ENCODE measurements at places on chromosomes 12 and 14.
A peak's percentile ranks its signal among the peaks of the same experiment; 100 is the strongest.

- DNase-seq: no peak
Observed at GRCh38 chr12:103399986-103400385, 95.8 kb downstream of the C12orf42 start.

DNA sequence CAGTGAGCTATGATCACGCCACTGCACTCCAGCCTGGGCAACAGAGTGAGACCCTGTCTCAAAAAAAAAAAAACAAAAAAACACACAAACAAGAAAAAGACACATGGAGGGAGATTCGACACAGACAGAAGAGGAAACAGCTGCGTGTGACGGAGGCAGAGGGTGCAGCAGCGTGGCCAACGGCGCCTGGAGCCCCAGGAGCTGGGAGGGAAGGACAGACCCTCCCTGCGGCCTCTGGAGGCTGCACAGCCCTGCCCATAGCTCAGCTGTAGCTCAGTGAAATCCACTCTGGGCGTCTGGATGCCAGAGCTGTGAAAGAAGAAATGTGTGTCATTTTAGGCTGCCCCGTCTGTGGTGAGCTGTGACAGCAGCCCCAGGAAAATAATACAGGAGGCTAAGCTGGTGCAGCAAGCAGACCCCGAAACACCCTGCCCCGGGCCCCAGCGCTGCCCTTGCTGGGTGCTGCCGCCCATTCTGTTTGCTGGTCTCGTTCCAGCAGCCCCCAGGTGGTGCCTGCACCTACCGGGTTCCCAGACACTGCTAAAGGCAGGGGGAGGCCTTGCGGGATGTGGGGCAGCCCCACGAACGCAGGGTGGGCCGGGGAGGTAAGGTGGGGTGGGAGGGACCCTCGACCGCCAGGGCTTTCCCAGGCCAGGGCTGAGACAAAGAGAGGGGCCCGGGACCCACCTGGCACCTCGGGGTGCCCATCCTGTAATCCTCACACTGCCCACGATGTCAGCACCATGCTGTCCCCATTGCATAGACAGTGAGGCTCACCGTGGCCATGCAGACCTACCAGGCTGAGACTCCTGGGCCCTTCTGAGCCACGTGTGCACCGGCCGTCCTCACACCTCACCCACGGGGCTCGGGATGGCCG lies 21.2 kb downstream of the GALNT9 start:
- DNase-seq: no peak

DNA sequence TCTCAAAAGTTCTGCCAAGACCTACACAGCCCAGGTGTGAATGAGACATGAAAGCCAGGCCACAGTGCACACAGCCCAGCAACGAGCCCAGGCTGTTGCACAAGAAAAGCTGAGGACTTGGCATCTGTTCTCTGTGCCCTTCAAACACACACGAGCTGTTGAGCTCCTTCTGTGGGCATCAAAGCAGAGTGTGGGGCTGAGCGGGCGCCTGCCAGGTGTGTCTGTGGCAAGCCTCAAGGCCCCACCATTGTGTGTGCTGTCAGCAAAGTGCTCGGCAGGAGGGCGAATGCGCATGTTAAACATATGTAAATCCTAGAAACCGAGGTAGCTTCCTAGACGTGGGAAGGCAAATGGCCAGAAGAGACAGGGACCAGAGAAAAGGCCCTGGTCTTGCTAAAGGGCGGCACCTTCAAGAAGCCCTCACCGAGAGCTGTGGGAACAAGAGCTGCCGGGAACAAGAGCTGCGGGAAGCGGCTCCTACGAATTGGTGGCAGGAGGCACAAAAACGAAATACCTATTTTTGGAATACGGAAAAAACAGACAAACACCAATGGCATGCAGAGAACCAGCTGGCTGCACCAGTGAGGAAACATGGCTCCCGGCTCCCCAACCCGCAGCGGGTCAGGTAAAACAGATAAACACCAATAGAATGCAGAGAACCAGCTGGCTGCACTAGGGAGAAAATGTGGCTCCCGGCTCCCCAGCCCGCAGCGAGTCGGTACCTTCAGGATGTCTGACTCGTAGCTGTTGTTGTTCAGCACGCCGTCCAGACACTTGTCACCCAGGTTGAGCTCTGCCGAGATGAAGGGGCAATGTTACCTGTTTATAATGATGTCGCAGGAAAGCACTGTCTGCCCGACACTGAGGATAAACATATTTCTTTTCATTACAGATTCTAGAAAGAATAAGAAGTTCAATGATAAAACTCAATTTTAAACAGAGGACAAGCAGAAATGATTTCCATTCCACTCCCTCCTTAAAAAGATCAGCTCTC lies 19.0 kb upstream of the GOLGA3 start:
- DNase-seq: no peak

DNA sequence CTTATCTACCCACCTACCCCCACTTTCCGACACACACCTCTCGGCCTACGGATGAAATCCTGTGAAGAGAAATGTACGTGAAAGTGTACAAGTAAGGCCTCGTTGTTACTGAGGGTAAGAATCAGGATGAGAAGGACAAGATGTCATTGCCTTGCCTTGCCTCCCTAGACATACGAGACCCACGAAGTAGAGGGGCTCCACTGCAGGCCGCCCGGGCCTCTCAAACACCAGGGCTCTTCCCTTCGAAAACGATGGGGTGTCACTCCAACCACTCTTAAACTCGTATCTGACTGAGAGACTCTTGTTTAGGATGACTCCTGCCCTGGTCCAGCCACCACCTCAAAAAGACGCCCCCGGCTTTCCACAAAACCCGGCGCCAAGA lies 498 bp downstream of the RACGAP1 start:
- DNase-seq: no peak

DNA sequence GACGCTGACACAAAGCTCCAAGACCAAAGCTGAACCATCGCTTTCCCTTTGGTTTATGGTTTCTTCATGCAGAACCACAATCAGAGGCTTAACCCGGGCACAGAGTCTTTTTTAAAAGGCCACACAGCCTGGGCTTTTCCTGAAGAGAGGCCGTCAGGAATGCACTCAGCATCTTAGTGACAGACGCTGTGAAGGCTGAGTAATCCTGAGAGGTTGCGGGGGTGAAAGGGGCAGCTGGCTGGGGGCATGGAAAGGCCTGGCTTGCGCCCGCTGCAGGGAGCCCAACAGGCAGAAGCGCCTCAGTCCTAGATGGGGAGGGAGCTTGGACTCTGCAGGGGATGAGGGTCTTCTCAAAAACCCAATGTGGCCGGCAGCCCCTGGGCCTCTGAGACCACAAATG lies 13.6 kb downstream of the CTDSP2 start:
- DNase-seq: no peak

GRCh38 chr12:103778781-103779180 lies 62.3 kb downstream of the NT5DC3 start:
- no peak for DNase-seq

- DNase-seq: peak; percentile 2
Observed at GRCh38 chr12:29783773-29784666, at the start of gene TMTC1. TMTC1 (minus strand) TSS chr12:29783942; CDS start chr12:29783751, 191 bp downstream.

DNA sequence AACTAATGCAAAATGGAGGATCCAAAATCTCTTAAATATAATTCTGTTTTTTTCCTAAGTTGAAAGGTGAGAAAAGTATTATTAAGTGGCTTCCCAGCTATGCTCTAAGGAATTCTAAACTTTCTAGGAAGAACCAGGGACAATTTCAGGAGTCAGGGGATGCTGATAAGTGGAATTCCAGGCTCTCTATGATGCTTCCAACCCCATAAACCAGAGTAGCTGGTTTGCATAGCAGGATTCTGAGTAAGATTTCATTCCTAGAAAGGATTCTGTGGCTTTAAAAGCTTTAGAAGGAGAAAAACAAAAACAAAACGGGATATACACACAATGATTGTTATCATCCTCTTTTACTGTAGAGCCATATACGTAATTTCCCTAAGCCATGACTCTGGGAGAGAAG lies 93.9 kb downstream of the SLC16A7 start:
- DNase-seq: no peak

DNA sequence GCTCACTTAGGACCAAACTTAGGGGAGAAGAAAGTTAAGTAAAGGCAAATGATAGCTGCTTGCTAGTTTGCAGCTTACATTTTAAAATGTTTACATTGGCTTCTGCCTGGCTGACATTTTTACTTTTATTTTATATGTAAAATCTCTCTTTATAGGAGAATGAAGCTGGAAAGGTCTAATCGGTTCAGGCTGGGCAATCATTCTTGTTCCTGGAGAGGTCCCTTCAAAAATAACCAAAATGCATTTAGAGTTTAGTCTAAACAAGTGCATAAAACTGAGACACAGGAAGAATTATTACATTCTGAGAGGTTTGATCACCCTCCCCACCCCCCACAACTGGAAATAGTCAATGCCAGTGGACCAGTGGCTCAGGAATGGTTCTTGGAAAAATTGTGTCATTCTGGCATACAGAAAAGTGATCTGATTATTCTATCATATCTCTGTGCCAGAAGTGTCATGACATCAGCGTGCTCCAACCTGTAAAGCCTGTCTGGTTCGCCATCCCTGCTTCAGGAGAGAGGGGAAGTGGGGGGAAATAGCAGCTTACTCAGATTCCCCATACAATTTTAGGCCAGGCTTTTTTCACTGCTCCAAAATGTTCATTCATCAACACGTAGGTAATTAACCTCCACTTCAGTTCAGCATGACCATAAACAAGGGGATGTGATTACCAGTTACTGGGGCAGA lies 4.2 kb downstream of the PRICKLE1 start:
- DNase-seq: no peak

Data from activated naive CD8-positive, alpha-beta T cell treated with anti-CD3 and anti-CD28 coated beads for 36 hours (primary cell).